Keratinocyte (primary cell): ENCODE measurements at places on chromosomes 3 and 15. TPM values are rescaled to one million over a fixed set of nuclear protein-coding genes. Genes with fewer than 3 reads are reported as not detected.

CADPS gene
- not detected in 3 replicates for polyA plus RNA-seq

NKIRAS1 gene
- polyA plus RNA-seq, result 6.4 to 10.7 TPM (median 7.8 TPM) in 3 replicates

FOXL2 gene
- 0.25 to 0.57 TPM (median 0.26 TPM) in 3 replicates for polyA plus RNA-seq

FBN1 gene
- polyA plus RNA-seq, result 3.1 to 4.8 TPM (median 3.5 TPM) in 3 replicates

CNTN4 gene
- polyA plus RNA-seq, result 0.03 TPM in 1 of 3 replicates, not detected in the others

PTH1R gene
- polyA plus RNA-seq, result not detected in 3 replicates

NR2F2 gene
- 19.5 to 27.2 TPM (median 20.1 TPM) in 3 replicates for polyA plus RNA-seq

SLC24A5 gene
- 0.04 TPM in 1 of 3 replicates, not detected in the others for polyA plus RNA-seq

STRA6 gene
- polyA plus RNA-seq, result 0.09 TPM in 1 of 3 replicates, not detected in the others

PP2D1 gene
- polyA plus RNA-seq, result not detected in 3 replicates

TICRR gene
- polyA plus RNA-seq, result 0.82 to 4.0 TPM (median 2.9 TPM) in 3 replicates

ACTRT3 gene
- polyA plus RNA-seq, result 2.5 to 3.4 TPM (median 2.9 TPM) in 3 replicates

IL17RB gene
- polyA plus RNA-seq, result 0.08 TPM in 1 of 3 replicates, not detected in the others

CRYGS gene
- 1.1 to 5.2 TPM (median 3.4 TPM) in 3 replicates for polyA plus RNA-seq

AGBL1 gene
- polyA plus RNA-seq, result not detected in 3 replicates

GOLGA8R gene
- polyA plus RNA-seq, result 0.12 to 0.20 TPM (median 0.17 TPM) in 3 replicates

FETUB gene
- polyA plus RNA-seq, result 0.05 to 0.35 TPM (median 0.25 TPM) in 3 replicates

SLC12A8 gene
- polyA plus RNA-seq, result 6.9 to 10.1 TPM (median 9.2 TPM) in 3 replicates

RFX7 gene
- 9.8 to 16.3 TPM (median 13.6 TPM) in 3 replicates for polyA plus RNA-seq
